Aortic smooth muscle cell (primary cell): ENCODE measurements at places on chromosomes 6 and 20. TPM values are rescaled to one million over a fixed set of nuclear protein-coding genes. Genes with fewer than 3 reads are reported as not detected.

Gene SIRPD
- not detected in 2 replicates for total RNA-seq

Gene ZBP1
- total RNA-seq = not detected in 2 replicates

Gene SDCBP2
- total RNA-seq = 2.1 and 3.3 TPM in 2 replicates

Gene SPATS1
- total RNA-seq = not detected in 2 replicates

Gene ULBP3
- total RNA-seq = 15.8 and 22.6 TPM in 2 replicates

Gene PAK5
- not detected in 2 replicates for total RNA-seq

Gene CAPN11
- 0.13 and 0.25 TPM in 2 replicates for total RNA-seq

Gene PGC
- total RNA-seq = not detected in 2 replicates

Gene CRYBG1
- 2.4 and 5.5 TPM in 2 replicates for total RNA-seq

Gene NFATC2
- total RNA-seq = 0.26 and 0.37 TPM in 2 replicates

Gene LRP11
- total RNA-seq = 45.6 and 78.8 TPM in 2 replicates

Gene MARCKS
- total RNA-seq = 49.9 and 74.2 TPM in 2 replicates

Gene CD164
- 181 and 211 TPM in 2 replicates for total RNA-seq

Gene FNDC11
- total RNA-seq = 0.12 and 0.13 TPM in 2 replicates

Gene NOX3
- total RNA-seq = not detected in 2 replicates

Gene PKHD1
- total RNA-seq = not detected in 2 replicates

Gene FAM83B
- total RNA-seq = not detected in 2 replicates

Gene SLC2A10
- 40.7 and 40.8 TPM in 2 replicates for total RNA-seq
